ENCODE measurements at places on chromosomes 5 and 9.
A peak's percentile ranks its signal among the peaks of the same experiment; 100 is the strongest.

- no peak for DNase-seq
Measured at GRCh38 chr9:81669041-81669651, 20.2 kb downstream of the TLE1 start.

DNA sequence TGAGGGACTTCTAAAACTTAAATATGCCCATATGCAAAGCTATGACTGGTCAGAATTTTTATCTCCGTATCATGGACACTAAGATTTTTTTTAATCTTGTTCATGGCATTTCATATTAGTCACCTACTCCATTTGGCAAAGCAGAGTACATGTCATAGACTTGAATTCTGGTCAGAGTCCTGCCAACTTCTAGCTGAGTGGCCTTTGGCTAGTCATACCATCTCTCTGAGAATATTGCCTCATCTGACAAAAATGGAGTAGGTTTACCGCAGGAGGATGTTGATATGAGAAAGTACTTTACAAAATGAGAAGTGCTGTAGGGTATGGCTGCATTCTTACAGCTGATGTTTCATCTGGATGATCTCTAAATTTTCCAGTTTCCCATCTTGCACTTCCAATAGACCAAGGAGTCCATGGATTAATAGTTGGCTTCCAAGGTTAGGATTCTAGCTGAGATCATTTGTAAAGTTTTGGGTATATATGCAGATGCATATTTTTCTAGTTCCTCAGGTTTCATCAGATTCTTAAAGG, 150.8 kb upstream of the NR3C1 start:
- DNase-seq: no peak

DNA sequence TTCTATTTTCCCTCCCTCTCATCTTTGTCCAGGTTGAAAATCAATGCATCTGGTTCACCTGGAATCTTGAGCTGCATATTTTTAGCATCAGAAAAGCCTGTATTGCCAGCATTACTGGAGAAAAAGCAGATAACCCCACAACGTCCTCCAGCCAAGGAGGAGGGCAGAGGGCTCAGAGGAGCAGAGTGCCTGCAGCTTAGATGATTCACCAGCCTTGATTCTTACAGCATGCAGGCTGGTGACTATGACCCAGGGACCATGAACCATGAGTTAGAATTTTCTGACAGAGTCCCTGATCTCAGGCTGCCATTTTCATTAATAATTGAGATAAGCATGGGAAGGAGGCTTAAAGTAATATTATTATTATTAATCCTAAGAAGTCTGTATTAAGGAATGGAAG, 278.2 kb downstream of the BRINP1 start:
- DNase-seq: no peak

GRCh38 chr9:33315371-33315770, 25.1 kb downstream of the NFX1 start:
- DNase-seq: no peak

DNA sequence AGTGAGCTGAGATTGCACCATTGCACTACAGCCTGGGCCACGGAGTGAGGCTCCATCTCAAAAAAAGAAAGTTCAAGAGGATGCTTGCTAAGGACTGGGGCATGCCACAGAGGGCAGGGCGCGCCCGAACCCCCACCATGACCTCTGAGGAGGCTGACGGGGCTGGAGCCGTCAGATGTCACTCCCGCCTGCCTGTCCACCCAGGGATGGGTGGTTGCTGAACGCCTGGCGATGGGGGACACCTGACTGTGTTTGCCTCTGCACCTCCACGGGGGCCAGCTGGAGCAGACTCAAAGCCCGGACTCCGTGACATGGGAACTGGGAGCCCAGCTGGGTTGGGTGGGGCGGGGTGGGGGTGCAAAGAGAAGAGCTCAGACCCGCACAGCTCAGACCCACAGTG, 31.9 kb downstream of the ADAMTSL2 start:
- DNase-seq: no peak

GRCh38 chr5:33438996-33439395, 1.8 kb upstream of the TARS1 start:
- DNase-seq: no peak

DNA sequence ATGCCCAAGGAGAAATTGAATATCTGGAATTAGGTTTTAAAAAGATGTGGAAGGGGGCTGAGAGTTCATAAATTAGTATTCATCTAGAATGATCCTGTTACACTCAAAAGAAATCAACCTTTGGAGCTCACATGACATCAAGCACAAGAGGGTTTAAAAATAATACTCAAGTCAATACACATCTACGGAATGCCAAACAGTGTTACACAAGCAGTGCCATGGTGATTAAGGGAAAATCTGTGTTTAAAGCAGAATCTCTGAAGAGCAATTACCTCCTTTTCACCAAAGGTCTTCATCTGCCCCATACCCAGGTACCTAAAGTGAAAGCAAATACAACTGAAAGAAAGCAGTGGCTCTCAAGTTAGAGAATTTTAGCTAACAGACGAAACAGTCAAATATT, 261.6 kb downstream of the NFIB start:
- no peak for DNase-seq

DNA sequence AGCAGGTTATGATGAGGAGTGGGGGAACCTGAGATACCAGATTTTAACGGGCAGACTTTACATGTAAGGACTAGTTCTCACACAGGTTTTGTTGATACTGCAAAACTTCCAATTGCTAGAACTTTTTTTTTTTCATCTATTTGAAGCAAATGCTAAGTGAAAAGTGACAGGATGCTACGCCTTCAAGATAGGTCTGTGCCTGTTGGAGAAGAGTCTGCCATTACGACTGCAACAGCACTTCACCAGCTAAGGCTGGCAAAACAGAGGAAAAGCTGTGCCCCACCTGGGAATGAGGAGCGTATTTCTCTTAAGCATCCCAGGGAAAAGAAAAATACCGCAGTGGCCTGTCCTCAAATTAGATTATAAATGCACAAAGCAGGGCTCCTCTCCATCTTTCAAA, 102.0 kb upstream of the CDH6 start:
- DNase-seq: no peak

GRCh38 chr5:58871648-58872242, 288.9 kb downstream of the RAB3C start:
- no peak for DNase-seq

- no peak for DNase-seq
Measured at GRCh38 chr5:69271376-69271775, 36.7 kb downstream of the CDK7 start.

DNA sequence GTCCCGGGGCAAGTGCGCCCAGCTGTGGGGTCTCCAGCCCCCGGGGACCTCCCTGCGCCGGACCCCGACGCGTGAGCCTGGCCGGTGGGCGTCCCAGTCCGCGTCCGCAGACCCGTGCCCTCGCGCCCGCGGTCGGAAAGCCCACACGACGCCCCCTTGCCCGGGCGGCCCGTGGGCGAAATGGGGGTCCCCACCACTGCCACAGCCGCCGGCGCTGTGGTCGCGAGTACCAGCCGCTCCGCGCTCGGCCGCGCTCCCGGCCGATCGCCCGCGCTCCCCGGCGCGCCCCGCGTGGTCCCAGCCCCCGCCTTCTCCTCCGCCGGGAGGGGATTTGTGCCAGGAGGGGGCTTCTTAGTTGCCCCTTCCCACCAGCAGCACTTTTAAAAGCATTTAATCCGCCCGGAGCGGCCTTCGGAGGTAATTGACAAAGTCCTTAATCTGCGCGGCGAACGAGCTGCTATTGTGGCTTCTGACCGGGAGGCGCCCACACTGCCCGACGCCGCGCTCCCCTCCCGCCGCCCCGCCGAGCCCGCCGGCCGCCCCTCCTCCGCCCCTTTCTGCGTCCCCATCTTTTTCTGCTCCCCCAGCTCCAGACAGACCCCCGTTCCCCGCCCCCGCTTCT, 469 bp upstream of the FIBCD1 start:
- DNase-seq: peak; percentile 66

DNA sequence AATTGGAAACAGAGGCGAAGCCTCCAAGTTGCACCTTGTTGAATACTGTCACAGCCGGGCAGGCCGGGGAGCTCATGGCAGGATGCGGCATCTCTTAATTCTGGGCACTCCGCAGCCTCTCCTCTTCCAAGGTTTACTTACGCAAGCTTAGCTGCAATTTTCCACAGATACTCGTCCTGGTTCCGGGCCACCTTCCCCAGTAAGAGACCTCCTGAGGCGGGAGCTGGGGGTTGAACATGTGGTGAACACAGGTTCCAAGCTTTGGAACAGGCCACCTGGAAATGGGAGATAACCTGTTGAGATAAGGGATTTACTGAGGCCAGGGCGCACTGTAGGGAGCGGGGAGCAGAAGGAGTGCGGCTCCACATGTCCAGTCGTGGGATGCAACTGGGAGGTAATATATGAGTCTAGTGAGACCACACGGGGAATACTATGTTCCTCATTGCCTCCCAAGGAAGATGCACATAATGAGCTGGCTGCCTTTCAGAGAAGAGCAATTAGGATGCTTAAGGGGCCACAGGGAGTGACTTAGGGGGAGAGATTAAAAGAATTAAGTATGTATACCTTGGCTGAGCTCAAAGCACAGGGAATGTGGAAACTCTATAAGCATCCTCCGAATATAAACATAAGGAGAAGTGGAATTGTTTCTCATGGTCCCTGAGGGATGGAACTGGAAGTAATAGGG, 335.2 kb downstream of the CWC27 start:
- no peak for DNase-seq

- no peak for DNase-seq
Measured at GRCh38 chr9:86722706-86723075, 224.6 kb downstream of the GAS1 start.

- DNase-seq: no peak
Measured at GRCh38 chr5:180839227-180839626, 21.8 kb downstream of the ZFP62 start.

- no peak for DNase-seq
Measured at GRCh38 chr9:101639785-101640665, 45.3 kb upstream of the PPP3R2 start.

- DNase-seq: no peak
Measured at GRCh38 chr9:33107762-33108161, 31.3 kb upstream of the SMU1 start.

- no peak for DNase-seq
Measured at GRCh38 chr5:14270209-14270702, 127.1 kb downstream of the TRIO start.

GRCh38 chr5:159071382-159071781, 28.3 kb downstream of the EBF1 start:
- DNase-seq: no peak

DNA sequence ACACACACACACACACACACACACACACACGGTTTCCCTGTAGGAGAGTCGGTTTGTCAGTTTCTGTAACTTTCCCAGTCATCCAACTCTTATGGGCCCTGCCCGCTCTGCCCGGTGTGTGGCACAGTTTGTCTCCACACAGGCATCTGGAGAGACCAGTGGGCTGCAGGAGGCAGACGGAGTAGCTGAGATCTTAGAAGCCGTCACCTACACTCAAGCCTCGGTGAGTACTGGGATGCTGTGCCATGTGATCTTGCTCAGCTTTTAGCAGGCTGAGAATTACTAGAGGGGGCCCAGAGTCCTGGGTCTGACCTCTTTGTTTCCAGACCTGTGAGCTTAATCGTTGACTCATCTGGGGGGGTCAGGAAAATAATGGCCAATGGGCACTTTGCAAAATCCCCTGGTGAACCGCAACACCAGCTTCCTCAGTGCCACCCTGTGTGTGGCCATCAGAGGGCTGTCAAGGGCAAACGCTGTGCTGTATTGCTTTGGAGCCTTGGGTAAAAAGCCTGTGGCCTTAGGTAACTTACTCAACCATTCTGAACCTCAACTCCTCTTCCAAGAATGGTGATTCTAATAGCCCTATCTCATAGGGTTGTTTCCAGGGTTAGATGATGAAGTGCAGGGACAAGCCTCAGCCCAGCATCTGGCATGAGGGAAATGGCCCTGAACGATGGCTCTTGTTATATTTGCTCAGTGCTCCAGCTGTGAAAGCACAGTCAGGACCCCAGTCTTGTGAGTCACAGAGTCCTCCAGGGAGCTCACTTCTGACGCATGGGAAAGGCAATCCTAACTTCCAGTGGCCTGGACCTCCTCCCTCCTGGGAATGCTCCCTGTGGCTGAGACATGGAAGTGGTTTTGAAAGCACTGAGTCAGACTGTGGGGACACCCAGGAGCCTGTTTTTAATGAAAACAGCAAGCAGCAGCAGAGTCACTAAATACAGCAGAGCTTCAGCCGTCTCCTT, 45.6 kb downstream of the COL15A1 start:
- no peak for DNase-seq

GRCh38 chr5:176180339-176180738, 57.9 kb upstream of the SIMC1 start:
- DNase-seq: no peak

GRCh38 chr5:53071738-53072137, 37.8 kb downstream of the MOCS2 start:
- DNase-seq: no peak

DNA sequence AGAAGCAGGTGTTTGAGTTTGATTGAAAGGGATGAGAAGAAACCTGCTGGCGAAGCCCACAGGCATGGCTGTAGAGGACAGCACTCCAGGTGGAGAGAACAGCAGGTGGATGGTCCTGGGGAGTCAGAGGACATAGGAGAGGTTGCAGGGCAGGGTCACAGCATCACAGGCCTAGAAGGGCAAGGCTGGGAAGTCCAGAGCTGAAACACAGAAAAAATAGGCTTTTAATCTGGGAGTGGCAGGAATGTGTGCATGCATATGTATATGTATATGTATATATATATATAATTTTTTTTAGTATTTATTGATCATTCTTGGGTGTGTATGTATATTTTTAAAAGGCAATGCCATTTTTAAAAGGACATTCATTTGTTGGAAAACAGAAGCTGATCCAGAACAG, 118.4 kb downstream of the ADAMTS16 start:
- peak; percentile 31 for DNase-seq

- DNase-seq: no peak
Measured at GRCh38 chr9:3865141-3865772, 339.5 kb upstream of the RFX3 start.

DNA sequence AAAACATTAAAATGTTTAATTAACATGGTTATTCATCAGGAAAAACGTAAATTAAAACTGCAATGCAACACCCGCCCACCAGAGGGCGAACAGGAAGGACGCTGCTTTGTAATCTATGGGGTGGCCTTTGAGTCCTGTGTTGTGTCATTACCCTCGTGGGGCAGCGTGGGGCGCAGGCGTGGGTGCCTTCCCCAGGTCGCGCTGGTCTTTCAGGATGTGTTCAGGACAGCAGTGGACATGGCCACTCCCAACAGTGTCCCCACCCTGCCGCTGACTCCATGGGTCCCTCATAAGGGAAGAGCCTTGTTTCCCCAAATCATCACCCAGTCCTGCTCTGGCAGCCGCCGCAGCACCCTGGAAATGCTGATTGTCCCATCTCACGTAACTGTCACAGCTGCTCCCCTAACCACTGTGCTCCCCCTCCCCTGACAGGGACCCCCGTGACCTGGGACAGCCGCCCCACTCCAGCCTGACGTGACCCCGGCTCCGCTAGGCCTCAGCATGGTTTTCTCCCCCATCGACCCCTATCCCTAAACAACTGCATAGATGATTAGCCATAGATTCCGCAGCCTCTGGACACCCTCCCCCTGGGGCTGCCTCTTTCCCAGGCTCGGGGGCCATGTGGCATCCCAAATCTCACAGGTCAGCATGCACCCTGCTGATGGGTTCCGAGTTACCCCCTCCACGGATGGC, 36.4 kb downstream of the GLT6D1 start:
- DNase-seq: peak; percentile 86

- no peak for DNase-seq
Measured at GRCh38 chr9:71465392-71465791, 302.9 kb downstream of the CEMIP2 start.
